ENCODE measurements at places on chromosomes 7 and 10.

DNA sequence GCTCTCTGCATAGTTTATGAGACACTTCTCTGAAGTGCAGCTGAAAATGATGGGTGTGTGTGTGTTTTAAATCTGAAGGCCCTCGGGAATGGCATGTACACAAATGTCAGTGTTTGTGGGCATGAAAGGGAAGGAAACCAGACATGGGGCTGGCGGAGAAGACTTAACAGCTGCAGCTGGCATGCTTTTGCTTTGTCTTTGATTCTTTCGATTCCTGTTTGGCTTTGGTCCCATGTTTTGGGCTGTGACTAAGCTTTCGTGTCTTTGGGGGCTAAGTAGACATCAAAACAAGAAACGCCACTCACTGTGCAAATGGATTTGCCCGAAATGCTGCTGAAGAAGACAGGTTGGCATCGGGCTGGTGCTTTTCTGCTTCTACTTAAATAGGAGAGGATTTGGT, 179.3 kb downstream of the PFKFB3 start:
- peak; percentile 22 for DNase-seq

DNA sequence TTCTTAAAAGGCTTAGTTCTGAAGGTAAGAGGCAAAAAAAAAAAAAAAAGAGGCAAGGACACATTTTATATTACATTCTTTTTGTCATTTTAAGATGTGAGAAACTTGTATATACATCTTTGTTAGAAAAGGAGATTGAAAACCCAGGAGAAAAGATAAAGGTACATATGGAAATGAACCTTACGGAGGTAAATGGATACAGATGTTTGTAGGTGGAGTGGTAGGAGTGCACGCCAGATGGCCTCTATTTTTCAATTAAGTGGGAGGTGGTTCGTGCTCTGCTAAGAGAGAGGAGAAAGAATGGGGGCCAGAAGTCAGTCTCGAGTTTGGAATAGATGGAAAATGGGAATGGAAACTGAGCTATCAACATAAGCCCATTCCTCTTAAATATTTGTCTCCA, 622.5 kb upstream of the GHITM start:
- DNase-seq: no peak

GRCh38 chr7:68752485-68753178, 845.6 kb upstream of the AUTS2 start:
- no peak for DNase-seq

GRCh38 chr7:70481570-70482123, 650.3 kb upstream of the GALNT17 start:
- no peak for DNase-seq

GRCh38 chr10:77349226-77349625, 288.4 kb downstream of the KCNMA1 start:
- DNase-seq: no peak

DNA sequence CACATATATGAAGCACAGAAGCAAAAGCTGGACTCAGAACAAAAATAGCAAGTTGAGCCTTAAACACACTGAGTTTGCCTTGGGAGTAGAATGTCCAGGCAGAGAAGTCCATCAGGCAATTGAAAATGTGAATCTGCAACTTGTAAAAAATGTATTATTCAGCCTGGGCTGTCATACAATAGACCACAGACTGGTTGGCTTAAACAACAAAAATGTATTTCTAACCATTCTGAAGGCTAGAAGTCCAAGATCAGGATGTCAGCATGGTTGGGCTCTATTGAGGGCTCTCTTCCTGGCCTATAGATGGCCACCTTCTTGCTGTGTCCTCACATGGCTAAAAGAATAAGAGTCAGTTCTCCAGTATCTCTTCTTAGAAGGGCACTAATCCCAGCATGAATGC, 76.5 kb upstream of the CAPZA2 start:
- DNase-seq: no peak

DNA sequence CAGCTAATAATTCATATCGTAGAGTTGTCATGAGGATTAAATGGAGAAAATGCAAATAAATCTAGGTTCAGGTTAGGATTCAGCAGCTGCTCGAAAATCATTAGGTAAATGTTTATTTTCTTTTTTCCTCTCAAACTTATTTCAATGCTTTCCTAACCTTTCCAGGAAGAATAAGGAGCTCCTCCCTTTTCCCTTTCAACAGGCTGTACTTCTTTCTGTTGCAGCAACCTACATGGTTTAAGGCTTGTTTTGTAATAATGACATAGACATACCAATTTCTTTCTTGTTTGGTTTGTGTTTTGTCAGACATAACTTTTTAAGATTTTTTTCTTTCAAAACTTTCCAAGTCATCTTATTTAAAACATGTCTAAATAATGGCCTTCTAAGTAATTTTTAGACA, 18.2 kb downstream of the GPR141 start:
- no peak for DNase-seq

GRCh38 chr7:19020711-19021110, 96.7 kb downstream of the TWIST1 start:
- no peak for DNase-seq

GRCh38 chr7:149863500-149863899, 10.3 kb upstream of the ATP6V0E2 start:
- no peak for DNase-seq

DNA sequence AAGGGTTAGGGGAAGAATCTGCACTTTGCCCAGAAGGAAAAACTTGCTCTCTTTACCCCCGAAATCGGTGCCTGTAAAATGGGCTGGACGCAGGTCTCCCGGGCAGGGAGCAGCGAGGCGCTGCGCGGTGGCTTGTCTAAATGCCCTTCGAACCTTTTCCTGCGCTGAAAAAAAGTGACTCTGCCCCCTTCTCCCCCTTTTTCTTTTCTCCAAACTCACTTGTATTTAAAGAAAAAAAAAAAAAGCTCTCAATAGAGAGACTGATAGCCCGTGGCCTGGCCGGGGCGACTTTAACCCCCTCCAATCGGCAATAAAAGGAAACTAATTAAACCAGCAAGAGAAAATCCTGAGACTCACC, 286 bp downstream of the SP8 start:
- no peak for DNase-seq

GRCh38 chr10:96225119-96225518, 46.2 kb downstream of the BLNK start:
- DNase-seq: no peak

DNA sequence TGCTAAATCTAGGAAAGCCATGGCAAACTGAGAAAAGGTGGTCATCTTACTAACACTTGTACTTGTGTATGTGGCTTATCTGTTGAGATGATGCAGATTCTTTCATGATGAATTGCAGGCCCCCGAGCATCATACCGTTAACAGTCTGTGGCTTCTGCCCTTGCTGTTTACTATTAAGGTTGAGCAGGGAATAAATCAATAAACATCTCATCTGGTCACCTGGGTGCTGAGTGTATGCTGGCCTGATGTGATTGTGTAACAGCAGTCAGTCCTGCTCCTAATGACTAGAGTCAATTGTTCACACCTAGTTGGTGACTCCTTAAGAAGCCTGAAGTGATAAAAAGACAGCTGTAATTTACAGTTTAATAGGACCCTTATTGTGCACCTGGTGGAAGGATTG, 8.3 kb upstream of the GNAT3 start:
- DNase-seq: no peak

DNA sequence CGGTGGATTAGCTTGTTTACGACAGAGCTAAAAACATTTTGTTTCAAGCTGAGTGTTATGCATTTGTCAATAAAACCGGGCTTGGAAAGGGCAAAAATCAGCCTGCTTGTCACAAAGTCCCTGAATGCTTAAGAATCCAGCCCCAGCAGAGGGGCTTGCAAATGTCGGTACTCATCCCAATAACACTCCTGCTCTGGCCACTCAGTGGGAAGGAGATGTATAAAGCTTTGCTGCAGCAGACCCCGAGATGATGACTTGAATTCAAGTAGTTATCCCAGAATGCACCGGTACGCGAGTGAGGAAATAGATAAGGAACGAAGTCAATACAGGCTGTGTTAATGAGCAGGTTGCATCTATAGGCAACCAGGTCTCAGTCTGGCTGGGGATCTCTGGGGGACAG, 662.3 kb downstream of the CCSER2 start:
- DNase-seq: no peak

- DNase-seq: no peak
Observed at GRCh38 chr10:43817368-43817767, 168.7 kb upstream of the ZNF32 start.

- DNase-seq: no peak
Observed at GRCh38 chr7:76091506-76091905, 43.6 kb downstream of the MDH2 start.

GRCh38 chr7:157000741-157001653, 9.5 kb downstream of the MNX1 start:
- DNase-seq: no peak

DNA sequence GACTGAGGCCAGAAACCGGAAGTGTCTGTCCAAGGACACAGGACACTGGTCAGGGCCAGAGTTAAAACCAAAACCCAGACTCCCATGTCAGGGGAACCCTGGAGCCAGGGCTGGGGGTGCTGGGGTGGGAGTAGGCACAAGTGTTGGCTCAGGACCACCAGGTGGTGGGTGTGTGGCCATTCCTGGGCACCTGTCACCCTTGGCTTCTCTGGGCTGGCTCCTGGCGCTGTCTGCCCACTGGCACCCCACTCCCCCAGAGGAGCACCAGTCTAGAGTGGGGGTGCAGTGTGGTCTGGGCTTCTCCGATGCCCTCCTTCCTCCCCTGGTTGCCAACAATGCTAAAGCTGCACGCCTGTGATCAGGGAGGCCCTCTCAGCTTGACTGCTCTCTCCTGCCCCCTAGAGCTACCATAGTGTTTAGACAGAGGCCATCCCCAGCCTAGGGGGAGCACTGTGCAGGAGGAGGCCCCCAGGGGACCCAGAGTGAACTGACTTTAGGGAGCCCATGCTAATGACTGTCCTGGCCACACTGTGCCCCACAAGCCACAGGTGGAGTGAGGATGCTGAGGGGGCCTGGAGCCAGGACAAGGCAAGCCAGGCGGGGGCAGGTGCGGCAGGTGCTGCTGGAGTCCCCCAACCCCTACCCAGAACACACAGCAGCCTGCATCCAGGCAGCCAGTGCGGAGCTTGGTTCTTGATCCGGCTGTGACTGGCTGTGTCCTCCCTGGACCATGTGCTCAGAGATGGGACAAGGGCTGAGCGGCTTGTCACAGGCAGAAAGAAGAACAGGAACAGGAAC, 11.0 kb downstream of the RASGEF1A start:
- no peak for DNase-seq

DNA sequence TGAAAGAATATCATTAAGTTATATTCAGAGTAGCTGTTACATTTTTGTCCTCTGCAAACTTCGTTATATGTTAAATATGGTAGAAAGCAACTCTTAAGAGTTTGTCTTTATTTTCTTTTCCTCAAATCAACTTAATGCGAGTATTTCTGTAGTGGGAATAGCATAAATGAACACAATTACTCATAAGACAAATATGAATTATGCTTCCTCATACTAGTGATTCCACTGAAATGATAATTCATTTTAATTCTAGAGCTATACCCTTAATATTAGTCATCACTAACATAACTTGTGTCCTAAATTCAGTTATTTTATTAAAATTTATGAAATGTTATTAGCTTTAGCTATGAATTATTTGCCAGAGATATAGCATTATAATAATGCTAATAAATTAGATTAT, 820.6 kb upstream of the KCND2 start:
- no peak for DNase-seq

- no peak for DNase-seq
Observed at GRCh38 chr7:46356371-46356770, 435.3 kb upstream of the IGFBP3 start.

- no peak for DNase-seq
Observed at GRCh38 chr7:91345449-91345848, 81.2 kb downstream of the FZD1 start.

DNA sequence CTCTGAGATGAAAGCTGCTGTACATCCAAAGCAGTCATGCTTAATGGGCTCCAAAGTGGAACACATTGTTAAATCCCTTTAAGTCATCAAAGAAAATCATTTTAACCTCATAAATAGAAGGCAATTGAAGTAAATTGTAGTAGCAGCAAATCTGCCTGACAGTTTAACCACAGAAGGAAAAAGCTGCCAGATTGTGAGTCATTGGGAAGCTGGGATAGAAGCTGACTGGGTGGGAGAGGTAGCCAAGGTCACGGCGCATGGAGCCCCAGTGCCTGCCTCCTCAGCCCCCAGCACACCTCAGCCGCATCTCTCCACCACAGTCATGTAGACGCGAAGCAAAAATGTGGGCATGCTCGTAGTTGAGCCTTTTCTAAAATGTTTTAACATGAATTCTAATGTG, 44.0 kb downstream of the TARP start:
- no peak for DNase-seq

DNA sequence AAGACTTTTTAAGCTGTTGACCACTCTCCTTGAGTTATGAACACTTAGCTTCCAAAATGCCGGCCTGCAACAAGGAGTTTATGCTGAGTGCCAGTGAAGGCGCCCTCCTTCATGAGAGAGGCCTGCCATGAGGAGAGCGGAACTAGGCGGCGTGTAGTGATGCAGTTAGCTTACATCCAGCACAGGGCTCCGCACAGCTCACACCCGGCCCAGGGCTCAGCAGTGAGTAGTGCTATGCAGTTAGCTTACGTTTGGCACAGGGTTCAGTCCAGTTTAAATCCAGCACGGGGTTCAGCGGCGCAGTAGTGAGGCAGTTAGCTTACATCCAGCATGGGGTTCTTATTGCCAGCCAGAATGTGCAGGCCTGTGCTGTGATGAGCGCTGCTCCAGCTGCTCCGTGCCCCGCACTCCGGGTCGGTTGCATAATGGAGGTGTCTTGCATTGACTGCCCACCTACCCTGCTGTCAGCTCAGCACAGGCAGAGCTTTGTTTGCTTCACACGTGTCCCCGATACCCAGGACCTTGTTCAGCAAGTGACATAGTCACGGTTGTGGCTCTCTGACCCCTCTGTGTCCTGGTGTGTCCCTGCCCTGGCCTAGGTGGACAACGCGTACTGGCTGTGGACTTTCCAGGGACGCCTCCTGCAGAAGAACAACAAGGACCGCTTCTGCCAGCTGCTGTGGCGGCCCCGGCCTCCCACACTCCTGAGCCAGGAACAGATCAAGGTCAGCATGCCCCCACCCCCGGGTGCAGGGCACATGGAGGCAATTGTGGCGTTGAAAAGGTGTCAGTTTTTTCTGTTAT, 21.9 kb downstream of the EIF3B start:
- DNase-seq: no peak

GRCh38 chr7:38862666-38863065, 46.3 kb downstream of the VPS41 start:
- no peak for DNase-seq

GRCh38 chr7:141198194-141198958, 124.5 kb downstream of the TMEM178B start:
- DNase-seq: no peak

GRCh38 chr7:69910150-69910549, 311.9 kb downstream of the AUTS2 start:
- DNase-seq: no peak

DNA sequence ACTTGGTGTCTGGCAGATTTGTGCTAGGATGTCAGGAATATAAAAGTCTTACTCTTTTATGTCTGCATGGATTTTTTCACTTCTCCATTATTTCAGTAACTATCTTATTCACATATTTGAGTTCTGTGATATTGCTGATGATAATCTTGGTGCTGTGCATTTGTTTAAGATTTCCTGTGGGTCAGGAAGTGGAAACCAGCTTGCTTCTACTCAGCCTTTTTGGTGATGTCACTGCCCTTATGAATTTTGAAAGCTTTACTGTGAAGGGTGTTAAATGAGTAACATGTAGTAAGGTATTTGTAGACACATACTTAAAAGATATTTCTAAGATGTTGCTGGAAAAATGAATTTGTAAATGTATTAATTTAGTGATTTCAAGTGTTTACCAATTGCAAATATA, 69.5 kb upstream of the VOPP1 start:
- peak; percentile 64 for DNase-seq

Data from hematopoietic multipotent progenitor cell (in vitro differentiated cells).